ENCODE measurements at places on chromosomes 4 and X. TPM values are rescaled to one million over a fixed set of nuclear protein-coding genes. Genes with fewer than 3 reads are reported as not detected.

The F8 gene
- total RNA-seq: 2.9 TPM

The RHOH gene
- 209 TPM for total RNA-seq

The TENM3 gene
- not detected for total RNA-seq

The PCYT1B gene
- not detected for total RNA-seq

GRCh38 chr4:41976775-41977516 is 4.6 kb upstream of the DCAF4L1 start:
- no peak for DNase-seq

All from B cell (primary cell).